Mesenteric fat pad (tissue), 1 donor: ENCODE measurements at places on chromosomes 1 and 21.

DNA sequence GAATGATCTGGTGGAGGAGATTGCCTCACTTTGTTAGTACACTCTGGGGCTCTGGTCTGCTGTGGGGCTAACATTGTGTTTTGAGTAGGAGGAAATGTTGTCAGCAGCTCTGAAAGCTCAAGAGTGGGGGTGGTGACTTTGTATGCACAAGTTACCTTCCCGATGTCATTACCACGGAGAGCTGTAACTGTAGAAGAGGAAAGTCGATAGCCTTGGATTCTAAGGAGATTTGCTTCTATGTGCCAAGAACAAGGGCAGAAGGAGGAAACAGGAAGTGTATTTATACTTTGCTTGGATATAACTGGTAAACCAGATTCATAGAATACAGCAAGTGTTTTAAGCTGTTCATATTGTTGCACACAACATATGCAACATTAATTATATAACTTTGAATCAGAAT lies 196.1 kb downstream of the AMY1C start:
- DNase-seq, result no peak

GRCh38 chr1:183776731-183777130 lies 28.2 kb upstream of the RGL1 start:
- no peak for DNase-seq

DNA sequence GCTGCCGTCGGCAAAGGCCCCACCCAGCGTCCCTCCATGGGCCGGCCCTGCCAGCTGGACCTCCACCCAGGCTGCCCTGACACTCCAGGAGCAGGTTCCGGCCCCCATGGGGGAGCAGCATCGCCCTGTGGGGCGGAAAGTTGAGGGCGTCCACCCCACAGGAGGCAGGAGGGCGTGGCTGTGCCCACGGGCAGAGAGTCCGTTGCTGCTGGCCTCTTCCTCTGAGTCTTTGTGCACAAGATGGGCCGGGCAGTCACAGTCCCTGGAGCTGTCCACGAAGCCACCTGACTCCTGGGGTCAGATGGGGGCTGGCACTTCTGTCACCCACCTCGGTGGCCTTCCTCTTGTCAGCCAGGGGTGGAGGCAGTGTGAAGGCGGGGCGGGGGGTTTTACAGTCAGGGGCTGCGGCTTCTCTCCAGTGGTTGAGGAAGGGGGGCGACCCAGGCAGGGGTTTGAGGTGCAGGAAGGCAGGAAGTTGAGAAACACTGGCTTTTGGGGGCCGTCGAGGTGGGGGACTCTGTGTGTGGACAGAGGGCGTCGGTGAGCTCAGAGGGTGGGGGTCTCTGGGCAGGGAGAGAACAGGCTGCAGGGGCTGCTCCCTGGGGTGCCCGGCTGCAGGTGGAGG lies 67.2 kb upstream of the TTC34 start:
- no peak for DNase-seq

DNA sequence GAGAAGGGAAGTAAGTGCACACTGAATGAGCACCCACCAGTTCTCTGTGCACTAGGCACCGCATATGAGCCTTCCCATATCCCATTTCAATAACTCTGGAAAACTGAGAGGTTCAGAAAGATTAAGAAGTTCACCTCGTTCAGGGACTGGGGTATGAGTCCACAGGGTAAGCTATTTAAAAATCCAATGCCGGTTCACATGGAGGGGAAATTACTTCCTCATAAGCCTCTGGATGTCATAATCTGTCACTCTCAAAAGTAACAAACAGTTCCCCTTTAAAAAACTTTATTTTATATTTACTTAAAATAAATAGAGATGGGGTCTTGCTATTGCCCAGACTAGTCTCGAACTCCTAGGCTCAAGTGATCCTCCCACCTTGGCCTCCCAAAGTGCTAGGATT lies 1.9 kb downstream of the OR2B11 start:
- no peak for DNase-seq

DNA sequence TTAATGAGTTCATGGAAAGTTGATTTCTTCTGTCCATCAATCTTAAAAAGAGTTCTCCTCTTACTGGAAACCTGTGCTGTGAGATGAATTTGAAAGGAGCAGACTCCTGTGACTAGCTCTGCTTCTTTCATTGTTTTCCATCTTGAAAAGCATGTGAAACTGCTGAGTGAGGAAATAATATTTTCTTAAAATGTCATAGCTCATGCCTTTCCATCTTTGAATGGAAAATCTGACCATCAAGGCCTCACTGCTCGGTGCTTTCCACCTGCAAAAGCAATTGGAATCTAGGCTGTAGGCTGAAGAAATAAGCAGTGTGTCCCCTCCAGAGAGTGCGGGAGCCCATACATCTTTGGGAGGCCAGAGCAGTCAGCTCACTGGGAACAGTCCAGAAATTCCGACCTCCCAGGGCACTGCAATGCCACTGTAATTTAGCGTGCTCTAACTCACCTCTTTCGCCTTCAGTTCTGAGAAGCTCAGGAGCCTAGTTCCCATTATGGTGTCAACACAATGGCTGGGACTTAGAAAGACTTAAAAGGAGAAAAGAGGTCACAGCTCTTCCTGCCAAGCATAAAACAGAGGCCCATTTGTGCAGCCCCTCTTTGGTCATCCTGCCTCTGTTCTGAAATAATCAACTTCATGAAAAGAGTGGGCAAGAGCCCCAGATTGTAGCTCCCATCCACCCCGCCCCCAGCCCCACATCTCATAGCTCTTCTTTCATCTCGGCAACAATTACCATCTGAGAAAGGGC lies 50.4 kb upstream of the F3 start:
- no peak for DNase-seq

DNA sequence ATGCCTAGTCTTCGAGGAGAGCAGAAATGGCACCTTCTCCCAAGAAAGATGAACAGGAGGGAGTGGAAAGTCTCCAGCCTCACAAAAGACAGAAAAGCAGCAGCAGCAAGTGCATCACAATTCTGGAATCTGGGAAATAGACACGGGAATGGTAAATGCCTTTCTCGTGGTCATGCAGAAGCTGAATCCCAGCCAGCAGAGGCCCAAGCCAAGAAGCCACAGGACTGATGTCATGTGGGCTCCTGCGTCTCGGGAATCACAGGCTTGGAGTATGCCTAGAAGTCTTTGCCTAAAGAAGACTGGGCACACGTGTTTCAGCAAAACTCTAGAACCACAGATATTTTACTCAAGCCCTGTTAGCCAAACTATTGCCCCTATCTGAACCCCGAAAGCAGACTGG lies 260.3 kb upstream of the PLD5 start:
- DNase-seq, result no peak

DNA sequence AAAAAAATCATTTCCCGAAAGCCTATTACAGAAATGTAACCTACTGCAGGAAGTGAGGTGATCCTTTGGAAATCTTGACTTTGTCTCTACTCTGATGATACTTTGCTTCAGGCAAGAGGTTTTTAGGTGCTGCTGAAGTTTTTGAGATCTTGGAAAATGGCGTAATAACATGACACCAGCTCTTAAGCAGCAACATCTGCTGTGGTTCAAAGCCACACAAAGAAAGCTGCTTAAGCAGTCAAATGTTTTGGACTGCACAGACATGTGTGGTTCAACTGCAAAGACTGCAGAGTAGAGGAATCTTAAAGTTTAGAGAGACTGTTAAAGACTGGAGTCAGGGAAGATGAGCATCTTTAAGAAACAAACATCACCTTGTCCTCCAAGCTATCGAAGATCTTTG lies 139.0 kb downstream of the RASAL2 start:
- no peak for DNase-seq

DNA sequence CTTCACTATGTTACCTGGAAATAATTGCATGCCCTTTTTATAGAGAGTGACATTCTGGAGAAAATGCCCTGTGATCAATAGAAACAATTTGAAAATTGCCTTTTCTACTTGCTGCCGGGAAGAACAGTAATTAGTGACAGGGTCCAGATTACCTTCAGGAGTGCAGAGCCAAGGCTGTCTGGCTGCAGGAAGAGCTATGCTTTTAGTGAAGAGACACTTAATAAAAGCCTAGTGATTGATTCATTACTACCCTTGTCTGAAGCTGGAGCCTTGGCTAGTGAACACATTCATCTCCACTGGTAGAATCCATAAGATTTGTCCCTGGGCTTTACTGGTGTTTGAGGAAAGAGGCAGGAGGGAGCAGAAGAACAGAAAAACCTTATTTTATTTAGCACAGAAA lies 12.9 kb upstream of the DNASE2B start:
- no peak for DNase-seq

- DNase-seq, result no peak
Observed at GRCh38 chr21:41453198-41453597, 27.2 kb downstream of the MX1 start.

- DNase-seq, result no peak
Observed at GRCh38 chr1:24795236-24795635, 50.0 kb downstream of the CLIC4 start.

DNA sequence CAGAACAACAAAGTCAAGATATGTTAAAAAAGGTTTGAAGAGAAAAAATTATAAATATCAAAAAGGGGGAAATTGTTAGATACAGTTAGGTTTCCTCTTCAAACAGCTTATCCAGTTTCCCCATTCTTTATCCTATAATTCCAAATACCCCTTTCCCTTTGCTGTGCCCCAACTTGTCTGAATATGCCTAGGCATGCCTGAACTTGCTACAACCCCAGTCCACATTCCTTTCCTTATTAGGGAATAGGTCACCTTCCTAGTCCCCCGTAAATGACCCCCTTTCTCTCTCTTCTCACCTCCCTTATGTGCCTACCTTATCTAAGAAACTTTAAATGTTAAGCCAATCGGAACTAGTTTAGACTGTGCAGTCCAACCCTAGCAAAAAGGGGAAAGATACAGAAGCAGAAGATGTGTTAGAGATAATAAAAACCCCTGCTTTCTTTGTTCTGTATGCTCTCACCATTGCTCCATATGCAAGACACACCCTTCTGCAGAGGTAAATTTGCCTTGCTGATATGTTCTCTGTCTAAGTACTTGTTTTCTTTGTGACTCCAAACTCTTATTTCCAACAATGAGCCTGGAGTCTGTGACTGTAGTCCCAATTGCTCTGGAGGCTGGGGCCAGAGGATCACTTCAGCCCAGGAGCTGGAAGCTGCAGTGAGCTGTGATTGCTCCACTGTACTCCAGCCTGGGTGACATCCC lies 810.1 kb downstream of the PLA2G4A start:
- DNase-seq, result no peak

DNA sequence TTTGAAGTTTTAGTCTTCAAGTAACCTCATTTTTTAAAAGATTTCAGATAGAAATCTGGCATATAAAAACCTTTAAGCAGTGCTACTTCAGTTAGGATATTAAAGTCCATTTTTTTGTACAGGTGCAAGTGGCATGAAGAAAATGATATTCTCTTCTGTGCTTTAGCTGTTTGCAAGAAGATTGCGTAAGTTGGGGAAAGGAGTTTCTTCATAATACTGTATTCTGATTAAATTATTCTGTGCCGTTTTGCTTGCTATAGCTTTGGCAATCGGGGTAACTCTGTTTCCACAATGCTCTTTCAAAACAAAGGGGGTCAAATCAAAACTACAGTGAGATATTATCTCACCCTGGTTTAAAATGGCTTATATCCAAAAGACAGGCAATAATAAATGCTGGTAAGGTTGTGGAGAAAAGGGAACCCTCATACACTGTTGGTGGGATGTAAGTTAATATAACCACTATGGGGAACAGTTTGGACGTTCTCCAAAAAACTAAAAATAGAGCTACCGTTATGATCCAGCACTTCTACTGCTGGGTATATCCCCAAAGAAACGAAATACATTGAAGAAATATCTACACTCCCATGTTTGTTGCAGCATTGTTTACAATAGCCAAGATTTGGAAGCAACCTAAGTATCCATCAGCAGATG lies 27.1 kb downstream of the MAEL start:
- DNase-seq, result no peak

GRCh38 chr1:218479436-218480115 lies 134.4 kb downstream of the TGFB2 start:
- DNase-seq, result no peak

GRCh38 chr1:233607252-233608119 lies 6.4 kb upstream of the KCNK1 start:
- DNase-seq, result no peak

DNA sequence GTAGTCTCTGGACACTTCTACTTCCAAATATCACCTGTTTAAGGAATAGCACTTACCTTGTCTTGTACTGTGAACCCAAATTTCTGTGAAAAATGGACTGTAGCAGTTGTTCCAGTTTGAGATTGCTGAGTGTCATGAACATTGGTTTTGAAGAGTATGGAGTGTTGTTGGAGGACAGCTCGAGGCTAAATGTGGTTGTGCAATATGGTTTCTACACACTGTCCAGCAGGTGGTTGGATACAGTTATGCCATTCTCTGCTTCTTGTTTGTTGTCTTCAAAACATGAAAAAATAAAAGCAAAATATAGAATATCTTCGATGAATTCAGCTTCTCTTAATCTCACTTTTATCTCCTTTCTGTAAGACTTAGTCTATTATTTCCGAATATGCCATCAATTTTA lies 67.1 kb downstream of the DDR2 start:
- no peak for DNase-seq
